ENCODE measurements at places on chromosomes 1 and 21. TPM values are rescaled to one million over a fixed set of nuclear protein-coding genes. Genes with fewer than 3 reads are reported as not detected.

DNA sequence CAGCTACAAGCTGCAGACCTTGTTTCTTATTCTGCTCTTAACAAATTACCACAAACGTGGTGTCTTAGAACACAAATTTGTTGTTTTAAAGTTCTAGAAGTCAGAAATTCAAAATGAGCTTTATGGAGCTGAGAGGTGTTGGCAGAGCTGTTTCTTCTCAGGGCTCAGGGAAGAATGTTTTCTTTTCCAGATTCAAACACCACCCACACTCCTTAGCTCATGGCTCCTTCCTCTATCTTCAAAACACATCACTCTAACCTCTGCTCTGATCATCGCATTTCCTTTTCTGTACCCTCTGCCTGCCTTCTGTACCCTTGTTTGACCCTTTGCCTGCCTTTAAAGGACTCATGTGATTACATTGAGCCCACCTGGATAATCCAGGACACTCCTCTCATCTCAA, 26.9 kb upstream of the ITLN1 start:
- no peak for ATAC-seq

LCE1E gene
- not detected for total RNA-seq

DNA sequence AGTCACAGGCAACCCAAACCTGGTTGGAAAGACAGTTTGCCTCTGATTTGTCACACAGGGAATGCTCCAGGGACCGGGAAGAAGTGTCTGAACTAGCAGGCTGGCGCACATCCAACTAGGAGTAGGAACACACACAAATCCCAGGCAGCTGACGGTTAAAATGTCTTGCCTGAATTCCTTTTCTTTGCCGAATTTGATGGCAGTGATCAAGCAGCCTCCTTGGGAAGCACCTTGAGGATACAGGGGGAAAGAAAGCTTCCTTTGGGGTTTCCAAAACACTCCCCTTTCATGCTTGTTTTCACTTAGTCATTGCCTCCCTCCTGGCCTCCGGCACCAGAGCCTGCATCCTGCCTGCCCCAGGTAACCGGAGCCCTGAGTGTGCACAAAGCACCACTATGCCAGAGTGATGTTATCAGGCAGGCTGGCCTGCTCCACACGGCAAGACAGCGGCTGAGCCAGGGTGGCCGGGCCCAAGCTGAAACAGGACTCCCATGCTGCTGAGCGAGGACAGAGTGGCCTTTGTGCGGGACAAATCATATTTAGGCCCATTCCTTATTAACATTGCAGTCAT, 193.8 kb downstream of the LMX1A start:
- ATAC-seq = no peak

DNA sequence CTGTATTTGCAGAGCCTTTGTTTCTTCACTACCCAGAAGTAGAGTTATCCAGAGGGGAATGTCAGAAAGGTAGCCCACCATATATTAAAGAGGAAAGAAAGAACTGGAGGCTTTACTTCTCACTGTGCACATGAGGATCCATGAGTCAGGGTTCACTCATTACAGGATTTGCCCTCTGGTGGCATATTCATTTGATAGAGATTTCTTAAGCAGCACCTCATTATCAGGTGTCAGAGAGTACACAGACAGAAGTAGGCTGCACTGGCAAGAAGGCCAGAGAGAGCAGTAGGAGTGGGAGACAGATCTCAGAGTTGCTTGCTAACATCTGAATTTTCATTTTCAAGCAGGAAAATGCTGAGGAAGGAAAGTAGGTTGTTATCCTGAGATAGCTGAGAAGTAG, 123.8 kb downstream of the PIK3R3 start:
- no peak for ATAC-seq

- peak; percentile 35 for ATAC-seq
Measured at GRCh38 chr1:221549815-221550214, 192.1 kb downstream of the DUSP10 start.

MYBPH gene
- total RNA-seq = 0.15 TPM

- ATAC-seq = no peak
Measured at GRCh38 chr1:44038876-44039657, 7.8 kb upstream of the SLC6A9 start.

DNA sequence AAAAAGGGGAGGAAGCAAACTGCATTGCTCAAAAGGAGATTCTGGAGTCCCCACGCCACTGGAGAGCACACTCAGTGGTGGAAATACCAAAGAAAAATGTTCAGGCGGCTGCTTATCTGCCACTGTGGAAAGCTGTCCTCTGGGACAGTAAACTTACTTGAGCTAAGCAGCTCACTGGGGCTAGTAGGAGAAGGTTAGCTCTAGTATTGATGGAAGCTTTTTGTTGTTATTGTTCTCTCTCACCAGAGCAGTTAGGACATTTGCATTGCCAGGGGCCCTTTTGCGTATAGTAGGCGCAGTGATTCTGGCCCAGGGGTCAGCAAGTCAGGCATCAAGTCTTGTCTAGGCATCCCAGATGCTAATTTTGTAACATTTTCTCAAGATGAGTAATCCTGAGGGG, 15.6 kb downstream of the BACE2 start:
- no peak for ATAC-seq

DNA sequence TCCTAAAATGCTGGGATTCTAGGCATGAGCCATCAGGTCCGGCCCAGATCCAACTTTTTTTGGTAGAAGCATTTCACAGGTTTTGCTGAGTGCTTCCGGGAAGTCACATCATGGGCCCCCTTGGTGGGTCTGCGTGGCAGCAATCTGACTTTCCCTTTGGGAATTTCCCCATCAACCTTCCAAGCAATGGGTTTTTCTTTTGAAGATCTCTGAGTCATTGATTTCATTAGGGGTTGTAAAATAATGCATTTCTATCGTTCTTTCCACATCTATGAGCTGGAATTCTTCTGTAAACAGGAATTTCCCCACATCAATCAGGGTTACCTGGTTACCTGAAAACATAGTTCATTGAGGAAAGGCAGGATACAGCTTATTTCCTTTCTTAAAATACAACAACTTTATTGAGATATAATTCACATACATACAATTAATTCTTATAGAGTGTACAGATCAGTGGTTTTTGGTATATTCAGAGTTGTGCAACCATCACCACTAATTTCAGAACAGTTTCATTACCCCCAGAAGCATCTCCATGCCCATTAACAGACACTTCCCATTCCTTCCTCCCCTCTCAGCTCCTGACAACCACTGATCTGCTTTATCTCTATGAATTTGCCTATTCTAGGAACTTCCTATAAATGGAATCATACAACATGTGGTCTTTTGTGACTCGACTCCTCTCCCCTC, 9.9 kb upstream of the ZBTB17 start:
- ATAC-seq = no peak

- peak; percentile 32 for ATAC-seq
Measured at GRCh38 chr1:209667708-209668107, 7.5 kb upstream of the G0S2 start.

APOBEC4 gene
- total RNA-seq = 0.78 TPM

DNA sequence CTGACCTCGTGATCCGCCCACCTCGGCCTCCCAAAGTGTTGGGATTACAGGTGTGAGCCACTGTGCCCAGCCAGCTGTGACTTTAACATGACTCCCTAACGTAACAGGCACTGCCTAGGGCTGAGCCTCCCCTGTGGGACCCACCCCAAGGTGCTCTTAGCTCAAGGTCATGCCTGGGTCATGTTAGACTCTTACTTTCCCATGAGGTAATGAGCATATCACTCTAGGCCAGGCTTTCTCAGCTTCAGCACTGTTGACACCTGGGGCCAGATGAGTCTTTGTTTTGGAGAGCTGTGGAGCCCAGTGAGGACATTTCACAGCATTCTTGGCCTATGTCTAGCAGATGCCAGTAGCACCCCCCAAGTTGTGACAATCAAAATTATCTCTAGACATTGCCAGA, 4.5 kb downstream of the NECAP2 start:
- no peak for ATAC-seq
